ENCODE measurements at places on chromosomes 4 and X.

GRCh38 chr4:1974840-1975239 is 33.9 kb downstream of the NELFA start:
- no peak for DNase-seq

DNA sequence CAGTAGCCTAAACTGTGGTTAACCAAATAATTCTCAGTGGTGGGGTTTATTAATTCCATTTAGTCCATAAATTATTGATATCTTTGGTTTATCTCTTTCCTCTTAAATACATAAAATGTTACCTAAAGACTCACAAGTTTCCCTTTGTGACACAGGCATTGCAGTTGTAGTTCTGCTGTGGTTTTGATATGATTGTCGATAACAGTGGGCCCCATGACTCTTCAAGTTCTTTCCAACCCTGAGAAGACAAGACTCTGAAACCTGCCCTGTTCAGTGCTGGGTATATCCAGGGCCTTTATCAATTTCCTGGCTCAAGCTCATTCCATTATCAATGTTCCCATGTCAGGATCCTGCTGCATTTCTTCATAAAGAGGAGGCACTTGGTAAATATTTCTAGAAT is 117.9 kb upstream of the TBC1D9 start:
- DNase-seq, result no peak

GRCh38 chrX:129577473-129577872 is 37.4 kb downstream of the OCRL start:
- DNase-seq, result no peak

DNA sequence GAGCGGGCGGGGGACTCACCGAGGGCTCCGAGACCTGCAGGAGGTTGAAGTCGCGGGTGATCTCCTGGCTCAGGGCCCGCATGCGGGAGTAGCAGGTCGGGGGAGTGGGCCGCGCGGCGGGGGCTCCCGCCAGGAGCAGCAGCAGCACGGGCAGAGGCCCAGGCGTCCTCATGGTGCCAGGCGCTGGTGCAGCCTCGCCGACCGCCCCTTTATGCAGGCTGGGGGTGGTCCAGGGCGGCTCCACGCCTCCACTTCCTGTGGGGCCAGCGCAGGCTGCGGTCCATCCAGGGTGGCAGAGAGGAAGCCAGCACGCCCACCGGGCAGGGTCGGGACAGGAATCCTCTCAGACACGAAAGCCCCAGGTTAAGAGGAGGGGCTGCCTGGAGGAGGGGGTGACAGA is at the start of gene CYTL1:
CYTL1 (minus strand) TSS at position 185 of the 400 bp plus-strand sequence; CDS start at position 172, 13 bp downstream.
- DNase-seq, result no peak

- DNase-seq, result no peak
Observed at GRCh38 chrX:138745196-138745595, 33.7 kb upstream of the FGF13 start.

DNA sequence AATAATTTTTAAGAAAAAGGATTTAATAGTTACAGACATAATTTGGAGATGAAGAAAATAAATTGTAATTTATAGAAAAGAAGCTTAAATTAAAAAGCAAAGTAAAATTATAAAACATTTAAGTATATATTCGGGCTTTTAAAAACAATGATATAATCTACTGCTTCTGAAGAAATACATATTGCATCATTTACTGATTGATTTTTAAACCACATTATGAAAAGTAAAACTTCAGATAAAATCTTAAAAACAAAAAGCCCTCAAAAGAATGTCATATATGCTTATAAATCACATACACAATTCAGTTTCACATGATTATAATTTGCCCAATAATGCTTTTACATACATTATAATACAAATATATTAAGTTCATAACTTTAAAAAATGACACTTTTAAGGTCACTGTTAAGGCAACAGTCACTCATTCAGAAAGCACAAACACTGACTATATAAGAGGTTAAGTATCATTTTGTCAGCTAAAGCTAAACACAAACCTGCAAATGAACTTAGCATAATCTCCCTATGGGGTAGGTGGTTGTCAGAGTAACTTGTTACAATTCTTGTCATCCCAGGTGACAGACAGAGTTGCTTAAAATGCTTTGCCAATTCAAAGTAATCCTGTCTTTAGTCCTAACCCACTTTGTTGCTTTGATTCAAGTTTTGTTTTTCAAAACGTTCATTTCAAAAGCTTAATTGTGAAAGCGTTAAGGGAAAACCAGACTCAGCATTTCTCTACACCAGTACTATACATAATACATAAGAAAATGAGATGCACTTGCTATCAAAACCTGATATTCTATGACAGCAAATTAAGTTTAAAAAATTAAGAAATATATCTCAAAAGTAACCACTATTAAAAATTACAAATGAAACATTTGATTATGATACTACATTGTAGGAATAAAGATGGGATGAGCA is 90.6 kb upstream of the MAB21L2 start:
- no peak for DNase-seq

DNA sequence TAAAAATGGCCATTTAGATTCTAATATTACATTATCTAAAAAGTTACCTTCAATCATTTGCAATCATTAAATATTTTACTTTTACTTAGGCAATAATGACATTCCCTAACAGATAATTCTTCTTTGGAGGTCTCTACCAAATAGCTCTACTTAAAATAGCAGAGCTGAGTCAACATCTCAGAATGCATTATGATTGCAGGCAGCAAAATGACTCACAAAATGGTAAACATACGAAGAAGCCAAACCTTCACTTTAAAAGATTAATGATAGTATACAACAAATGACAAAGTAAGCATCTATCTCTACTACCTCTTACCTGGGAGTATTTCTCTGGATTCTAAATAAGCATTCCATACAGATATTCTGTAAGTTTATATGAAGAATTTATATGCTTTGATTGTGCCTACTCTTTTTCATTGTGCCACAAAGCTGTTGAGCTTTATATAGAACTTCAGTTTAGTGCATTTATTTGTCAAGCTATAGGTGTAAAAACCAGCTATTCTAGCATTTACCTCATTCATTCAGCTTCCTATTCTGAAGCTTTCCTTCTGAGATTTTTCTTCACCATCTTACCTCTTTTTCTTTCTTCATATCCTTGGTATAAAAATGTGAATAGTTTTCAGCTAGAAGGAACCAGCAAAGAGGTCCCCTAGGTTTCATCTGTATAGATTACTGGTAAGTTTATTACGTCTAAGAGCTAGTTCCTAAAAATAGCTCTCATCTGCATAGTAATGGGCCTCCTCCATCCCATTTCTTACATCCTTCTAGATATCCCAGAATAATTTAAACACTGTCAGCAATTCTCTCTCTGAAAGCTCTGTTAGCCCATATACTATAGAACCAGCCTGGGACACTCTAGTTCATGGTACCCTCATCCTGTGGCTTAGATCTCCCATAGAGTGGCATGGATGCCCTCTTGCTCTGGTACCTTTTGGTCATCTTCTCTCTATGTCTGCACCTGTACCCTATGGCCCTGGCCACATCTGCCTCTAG is 17.2 kb upstream of the SPCS3 start:
- no peak for DNase-seq

DNA sequence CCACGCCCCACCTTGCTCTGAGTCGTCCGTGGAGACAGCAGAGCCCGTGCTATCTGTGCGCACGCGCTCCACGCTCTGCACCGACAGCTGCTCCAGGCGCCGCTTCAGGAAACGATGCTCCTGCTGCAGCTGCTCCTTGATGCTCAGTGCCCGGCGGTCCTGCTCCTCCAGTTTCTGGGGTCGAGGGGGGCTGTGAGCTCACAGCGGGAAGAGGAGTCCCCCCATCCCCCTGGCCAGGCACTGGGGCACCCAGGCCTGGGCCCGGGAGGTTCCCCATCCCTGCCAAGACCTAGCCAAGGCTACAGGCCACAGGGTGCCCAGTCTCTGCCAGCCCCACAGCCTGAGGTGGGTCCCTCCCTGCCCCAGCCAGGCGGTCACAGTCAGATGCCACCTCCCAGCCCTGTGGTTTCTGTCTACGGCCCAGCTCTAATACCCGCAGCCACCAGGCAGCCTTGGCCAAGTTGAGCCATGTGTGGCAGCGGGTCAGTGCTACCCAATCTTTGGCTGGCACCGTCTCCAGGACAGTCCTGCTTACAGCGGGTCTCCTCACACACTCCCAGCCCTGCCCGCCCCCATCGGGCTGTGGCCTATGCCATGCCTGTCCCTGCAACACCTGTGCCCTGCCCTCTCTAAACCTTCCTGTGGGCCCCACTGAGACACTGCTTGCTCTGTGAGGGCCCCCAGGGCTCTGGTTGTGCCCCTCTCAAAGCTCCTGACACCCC is 9.3 kb upstream of the HAUS3 start:
- DNase-seq, result no peak

GRCh38 chrX:18687856-18688495 is 16.1 kb upstream of the RS1 start:
- no peak for DNase-seq

DNA sequence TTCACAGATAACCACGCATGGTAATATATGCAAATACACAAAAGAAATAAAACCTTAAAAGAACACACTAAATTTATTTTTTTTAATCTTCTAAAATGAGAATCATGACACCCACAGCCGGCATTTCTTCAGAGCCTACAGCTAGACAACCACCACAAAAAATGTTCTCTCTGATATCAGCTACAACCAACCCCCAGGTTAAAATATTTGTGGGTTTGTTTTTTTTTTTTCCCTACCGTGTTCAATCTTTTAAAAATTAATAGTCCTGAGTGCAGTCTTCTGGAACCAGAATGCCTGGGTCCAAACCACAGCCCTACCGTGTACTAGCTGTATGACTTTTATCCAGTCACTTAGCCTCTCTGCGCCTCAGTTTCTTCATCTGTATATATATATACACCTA is 36.0 kb downstream of the MAML3 start:
- no peak for DNase-seq

DNA sequence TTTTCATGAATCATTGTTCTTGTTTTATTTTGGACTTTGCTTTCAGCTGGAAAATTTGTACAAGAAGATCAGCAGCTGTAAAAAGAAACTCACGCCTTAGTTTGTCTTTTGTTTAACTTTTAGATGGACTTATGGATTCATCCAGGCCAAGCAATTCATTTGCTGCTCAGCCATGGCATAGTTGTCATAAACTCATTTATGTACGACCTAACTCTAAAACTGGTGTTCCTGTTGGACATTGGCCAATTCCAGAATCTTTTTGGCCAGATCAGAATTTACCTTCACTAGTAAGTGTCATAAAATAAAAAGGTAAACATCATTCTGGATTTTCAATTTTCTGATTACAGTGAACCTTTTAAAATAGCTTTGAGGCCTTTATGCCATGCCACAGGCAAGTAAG is 29.1 kb downstream of the INTS6L start:
- DNase-seq, result no peak

- DNase-seq, result no peak
Observed at GRCh38 chrX:2793752-2794151, 35.0 kb upstream of the GYG2 start.

GRCh38 chr4:115165503-115165902 is 52.1 kb upstream of the NDST4 start:
- DNase-seq, result no peak

DNA sequence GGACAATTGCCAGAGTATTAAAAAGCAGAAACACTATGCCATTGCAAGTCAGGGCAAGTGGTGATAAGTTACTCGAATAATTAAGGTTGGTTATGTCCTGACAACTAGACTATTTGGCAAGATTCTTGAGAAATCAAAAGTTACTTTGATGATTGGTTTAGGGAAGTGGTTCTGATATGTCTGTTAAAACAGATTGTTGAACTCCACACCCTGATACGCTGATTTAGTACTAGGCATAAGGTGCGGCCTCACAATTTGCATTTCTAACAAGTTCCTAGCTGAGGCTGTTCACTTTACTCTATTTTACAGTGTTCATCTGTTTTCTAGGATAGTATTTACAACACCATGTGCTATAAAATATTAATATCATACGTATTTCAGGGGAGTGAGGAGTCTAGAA is 12.5 kb downstream of the GABRA4 start:
- no peak for DNase-seq

- DNase-seq, result no peak
Observed at GRCh38 chrX:50002067-50002714, 79.8 kb downstream of the CLCN5 start.

DNA sequence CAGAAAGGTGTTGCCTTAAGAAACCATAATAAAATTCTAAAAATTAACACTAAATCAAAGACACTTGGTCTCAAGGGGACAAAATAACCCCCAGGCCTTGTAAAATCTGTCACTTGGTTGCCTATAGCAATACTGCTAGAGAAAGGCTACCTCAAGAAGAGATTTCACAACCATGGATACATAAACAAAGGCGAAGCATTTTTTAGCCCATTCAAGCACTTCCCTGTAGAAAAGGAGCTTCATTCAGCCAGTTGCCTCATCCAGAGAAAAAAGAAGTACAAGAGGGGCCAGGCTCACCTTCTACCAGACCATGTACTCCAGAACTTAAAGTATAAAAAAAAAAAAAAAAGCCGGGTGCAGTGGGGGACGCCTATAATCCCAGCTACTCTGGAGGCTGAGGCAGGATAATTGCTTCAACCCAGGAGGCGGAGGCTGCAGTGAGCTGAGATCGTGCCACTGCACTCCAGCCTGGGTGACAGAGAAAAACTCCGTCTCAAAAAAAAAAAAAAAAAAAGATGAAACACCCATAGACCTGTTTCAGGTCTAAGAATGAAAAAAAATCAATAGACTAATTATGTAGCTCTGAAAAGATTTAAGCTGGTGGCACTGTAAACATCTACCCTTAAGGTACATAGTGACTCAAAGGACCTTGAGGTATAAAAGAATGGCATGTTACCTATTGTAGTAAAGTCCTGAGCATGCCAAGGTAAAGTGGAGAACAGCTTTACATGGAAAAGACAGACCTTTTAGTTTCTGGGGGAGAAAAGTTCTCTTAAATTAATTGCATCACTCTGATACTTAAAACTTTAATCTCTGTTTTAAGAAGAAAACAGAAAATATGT is 18.0 kb downstream of the RUFY3 start:
- DNase-seq, result no peak

DNA sequence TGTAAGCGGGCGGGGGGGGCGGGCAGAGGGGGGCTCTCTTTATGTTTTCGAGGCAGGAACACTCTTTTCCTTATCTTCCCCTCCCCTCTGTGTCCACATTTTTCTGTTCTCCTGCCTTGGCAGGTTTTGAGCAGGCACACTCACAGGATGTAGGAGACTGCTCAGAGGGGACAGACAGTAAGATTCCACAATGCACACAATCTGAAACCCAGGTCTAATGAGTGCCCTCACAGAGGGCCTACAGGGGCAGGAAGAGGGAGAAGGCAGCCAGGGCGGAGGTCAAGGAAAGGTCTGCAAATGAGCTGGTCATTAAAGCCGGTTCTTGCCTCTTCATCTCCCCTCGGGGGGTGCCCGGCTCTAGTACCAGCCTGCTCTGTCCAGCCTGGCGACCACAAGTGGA is 106.1 kb upstream of the ATP6AP2 start:
- DNase-seq, result no peak

DNA sequence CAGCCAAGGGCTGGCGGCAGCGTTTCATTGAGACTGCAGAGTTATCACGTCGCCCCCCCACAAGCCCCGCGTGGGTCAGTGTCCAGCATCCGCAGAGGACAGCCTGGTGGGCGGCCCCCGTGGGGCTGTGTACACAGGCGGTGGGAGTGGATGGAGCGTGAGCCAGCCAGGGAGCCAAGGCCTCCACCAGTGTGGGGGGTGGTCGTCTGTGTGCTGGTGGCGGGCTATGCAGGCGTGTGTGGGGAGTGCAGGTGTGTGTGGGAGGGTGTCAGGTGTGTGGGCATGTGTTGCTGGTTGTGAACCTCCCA is 56.5 kb upstream of the NKX1-1 start:
- DNase-seq, result no peak

GRCh38 chrX:38993500-38993899 is 192.2 kb downstream of the MID1IP1 start:
- DNase-seq, result no peak
